ENCODE measurements at places on chromosomes 12 and 14.

DNA sequence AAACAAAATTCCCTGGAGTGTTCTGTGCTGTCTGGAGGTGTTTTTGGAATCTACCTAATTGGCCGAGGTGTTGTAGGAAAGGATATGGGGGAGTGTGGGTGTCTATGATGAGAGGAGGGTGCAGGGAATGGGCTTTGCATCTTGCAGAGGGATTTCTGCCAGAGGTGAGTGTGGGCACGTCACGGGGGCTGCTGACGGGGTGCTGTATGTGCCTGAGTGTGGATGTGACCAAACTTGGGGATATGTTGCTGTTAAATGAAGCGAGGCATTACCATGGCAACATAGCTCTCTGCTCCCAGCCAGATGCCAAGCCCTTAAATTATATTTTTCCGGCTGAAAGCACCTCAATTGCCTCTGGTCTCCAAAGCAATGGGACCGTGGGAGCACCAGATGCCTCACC, 44.3 kb upstream of the SPTLC2 start:
- H3K27ac ChIP-seq: no peak overlapping the region
- no peak for DNase-seq
- no peaks in the 10 kb centered on the region for H3K27me3 ChIP-seq
- H3K4me1 ChIP-seq: peaks cover 8% of the 10 kb centered on the region
- H3K4me3 ChIP-seq: no peak overlapping the region
- H3K36me3 ChIP-seq: no peaks in the 10 kb centered on the region

DNA sequence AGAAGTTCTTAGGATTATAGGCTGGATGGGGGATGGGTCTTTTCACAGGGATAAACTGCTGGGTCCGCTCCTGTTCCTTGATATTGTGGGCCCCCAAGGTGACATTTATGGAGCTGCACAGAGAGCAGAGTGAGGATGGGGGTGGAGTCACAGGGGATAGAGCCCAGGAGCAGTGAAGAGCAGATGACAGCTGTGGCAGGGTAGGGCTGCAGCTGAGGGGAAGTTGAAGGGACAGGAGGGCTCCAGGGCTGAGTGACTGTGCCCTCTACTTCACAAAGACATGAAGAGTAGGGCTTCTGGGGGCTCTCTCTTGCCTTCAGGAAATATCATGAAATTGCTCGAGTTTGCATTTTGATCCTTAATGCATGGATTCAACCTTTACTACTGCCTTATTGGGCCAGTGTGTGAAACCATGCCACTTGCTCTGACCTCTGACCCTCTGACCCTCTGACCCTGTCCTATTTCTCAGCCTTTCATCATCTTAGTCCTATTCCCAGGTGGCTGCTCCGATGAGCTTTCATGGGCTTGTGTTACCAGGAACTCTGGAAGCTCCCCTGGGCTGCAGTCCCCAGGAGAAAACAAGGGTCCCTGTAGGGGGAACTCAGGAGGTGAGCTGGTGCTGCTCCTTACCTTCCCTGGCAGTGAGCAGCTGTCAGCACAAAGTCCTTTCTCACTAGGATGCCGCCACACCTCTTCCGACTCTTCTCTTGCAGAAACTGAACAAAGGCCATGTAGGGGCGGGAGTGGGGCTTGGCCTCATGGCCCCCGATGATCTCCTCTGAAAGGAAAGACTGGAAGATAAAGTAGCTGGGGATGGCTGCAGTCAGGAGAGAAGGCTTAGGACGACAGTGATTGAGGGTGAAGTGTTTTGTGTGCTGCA, 1.6 kb downstream of the GZMH start:
- no peak overlapping the region for H3K27ac ChIP-seq
- no peak overlapping the region for H3K4me3 ChIP-seq
- no peaks in the 10 kb centered on the region for H3K27me3 ChIP-seq
- H3K4me1 ChIP-seq: no peaks in the 10 kb centered on the region
- no peaks in the 10 kb centered on the region for H3K36me3 ChIP-seq

GRCh38 chr12:53659571-53659981, 16.3 kb downstream of the ATP5MC2 start:
- no peak overlapping the region for H3K4me3 ChIP-seq
- H3K4me1 ChIP-seq: peaks cover 6% of the 10 kb centered on the region
- peaks cover 10% of the 10 kb centered on the region for H3K36me3 ChIP-seq
- H3K27me3 ChIP-seq: no peaks in the 10 kb centered on the region
- H3K27ac ChIP-seq: peak overlapping the region; percentile 65

- H3K36me3 ChIP-seq: no peaks in the 10 kb centered on the region
- H3K4me1 ChIP-seq: no peaks in the 10 kb centered on the region
- no peak for DNase-seq
- H3K27ac ChIP-seq: no peak overlapping the region
- no peaks in the 10 kb centered on the region for H3K27me3 ChIP-seq
- no peak overlapping the region for H3K4me3 ChIP-seq
Measured at GRCh38 chr12:5177731-5178130, 134.1 kb downstream of the KCNA5 start.

DNA sequence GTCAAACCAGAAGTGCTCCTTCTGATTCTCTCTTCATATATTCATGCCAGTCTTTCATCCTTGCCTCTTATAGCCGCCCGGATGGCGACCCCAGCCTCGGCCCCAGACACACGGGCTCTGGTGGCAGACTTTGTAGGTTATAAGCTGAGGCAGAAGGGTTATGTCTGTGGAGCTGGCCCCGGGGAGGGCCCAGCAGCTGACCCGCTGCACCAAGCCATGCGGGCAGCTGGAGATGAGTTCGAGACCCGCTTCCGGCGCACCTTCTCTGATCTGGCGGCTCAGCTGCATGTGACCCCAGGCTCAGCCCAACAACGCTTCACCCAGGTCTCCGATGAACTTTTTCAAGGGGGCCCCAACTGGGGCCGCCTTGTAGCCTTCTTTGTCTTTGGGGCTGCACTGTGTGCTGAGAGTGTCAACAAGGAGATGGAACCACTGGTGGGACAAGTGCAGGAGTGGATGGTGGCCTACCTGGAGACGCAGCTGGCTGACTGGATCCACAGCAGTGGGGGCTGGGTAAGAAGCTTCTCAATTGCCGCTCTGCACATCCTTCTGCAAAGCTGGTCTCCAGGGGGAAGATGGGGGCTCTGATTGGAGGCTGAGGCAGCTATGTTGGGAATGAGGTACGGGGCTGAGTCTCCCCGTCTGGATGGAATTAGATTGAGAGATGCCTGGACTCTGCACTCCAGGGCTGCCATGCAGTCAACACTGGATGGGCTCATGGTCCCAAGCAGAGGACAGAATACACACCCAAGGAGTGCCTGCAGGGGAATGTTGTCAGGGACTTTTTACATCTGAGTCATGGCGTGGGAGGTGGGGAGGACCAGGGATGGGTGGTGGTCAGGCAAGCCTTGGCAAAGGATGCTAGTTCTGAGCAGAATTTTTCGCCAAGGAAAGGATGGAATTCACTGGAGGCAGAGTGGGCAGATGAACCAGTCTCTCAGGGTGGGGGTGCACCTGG, 1.3 kb downstream of the BCL2L2 start:
- peak overlapping the region; percentile 65 for H3K27ac ChIP-seq
- DNase-seq: no peak
- H3K4me1 ChIP-seq: peaks cover 16% of the 10 kb centered on the region
- H3K27me3 ChIP-seq: no peaks in the 10 kb centered on the region

- H3K4me3 ChIP-seq: no peak overlapping the region
- peaks cover 60% of the 10 kb centered on the region for H3K36me3 ChIP-seq
- H3K27me3 ChIP-seq: no peaks in the 10 kb centered on the region
- DNase-seq: no peak
- no peaks in the 10 kb centered on the region for H3K4me1 ChIP-seq
Measured at GRCh38 chr12:109590566-109590965, 17.0 kb downstream of the MVK start.

DNA sequence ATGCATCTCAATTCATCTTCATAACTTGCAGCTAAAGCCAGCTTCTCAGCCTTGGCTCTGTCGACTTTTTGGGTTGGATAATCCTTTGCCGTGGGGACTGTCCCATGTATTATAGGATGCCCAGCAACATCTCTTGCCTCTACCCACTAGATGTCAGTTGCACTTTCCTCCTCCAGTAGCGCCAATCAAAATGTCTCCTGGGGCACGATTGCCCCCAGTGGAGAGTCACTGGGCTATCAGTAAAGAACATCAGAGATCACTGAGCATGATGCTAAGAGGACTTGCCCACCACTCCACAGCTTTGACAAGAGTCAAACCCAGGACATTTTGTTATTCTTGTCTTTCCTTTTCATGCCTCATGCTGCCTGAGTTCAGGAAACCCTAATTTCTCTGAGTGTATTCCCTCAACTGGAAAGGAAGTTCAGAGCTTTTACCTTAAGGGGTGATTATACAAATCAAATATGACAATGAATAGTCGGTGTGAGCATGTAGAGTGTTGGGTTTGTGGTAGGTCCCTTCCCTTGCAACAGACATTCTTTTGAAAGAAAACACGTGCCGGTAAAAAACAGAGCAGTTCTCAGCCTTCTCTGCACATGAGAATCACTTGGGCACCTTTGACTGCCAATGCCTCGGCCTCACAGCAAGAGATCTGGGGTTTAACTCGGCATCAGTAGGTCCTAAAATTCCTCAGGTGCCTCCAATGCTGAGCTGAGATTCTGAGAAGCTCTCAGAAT, 980.6 kb downstream of the VRK1 start:
- H3K4me1 ChIP-seq: no peaks in the 10 kb centered on the region
- no peak for DNase-seq
- no peak overlapping the region for H3K27ac ChIP-seq
- H3K36me3 ChIP-seq: no peaks in the 10 kb centered on the region

DNA sequence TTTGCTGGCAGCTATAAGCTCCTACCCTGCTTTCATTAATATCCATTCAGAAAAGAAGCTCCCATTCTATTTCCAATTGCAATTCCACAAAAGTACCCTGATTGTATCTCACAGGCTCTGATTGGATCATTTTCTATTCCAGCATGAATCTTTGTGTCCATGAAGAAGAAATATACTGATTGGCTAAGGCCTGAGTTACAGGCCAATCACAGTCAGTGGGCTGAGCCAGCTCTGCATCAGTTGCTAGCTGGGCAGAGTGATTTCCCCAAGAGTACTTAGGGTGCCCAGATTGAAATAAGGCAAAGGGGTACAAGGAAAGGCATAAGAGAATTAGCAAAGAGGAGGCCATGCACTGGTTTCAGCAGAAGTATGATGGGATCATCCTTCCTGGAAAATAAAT, 14.4 kb downstream of the ART4 start:
- DNase-seq: no peak
- no peaks in the 10 kb centered on the region for H3K4me1 ChIP-seq
- no peak overlapping the region for H3K4me3 ChIP-seq
- H3K36me3 ChIP-seq: no peaks in the 10 kb centered on the region

GRCh38 chr12:104049903-104050356, at the start of gene GLT8D2:
Gene GLT8D2 (minus strand): TSS chr12:104050187. CDS start chr12:104019648, 30,539 bp downstream.
- peaks cover 16% of the 10 kb centered on the region for H3K4me1 ChIP-seq
- peak within 1 kb of the TSS; percentile 43 for H3K27ac ChIP-seq
- no peaks in the 10 kb centered on the region for H3K27me3 ChIP-seq
- DNase-seq: no peak

DNA sequence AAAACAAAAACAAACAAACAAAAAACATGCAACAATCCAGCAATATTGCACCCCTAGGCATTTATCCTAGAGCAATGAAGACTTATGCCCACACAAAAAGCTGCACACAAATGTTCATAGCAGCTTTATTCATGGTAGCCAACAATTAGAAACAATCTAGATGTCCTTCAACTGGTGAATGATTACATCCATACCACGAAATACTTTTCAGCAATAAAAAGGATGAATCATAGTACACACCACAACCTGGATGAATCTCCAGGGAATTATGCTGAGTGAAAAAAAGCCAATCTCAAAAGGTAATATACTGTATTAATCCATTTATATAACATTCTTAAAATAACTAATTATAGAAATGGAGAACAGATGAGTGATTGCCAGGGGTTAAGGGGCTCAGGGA, 14.5 kb upstream of the GPR162 start:
- DNase-seq: no peak
- H3K4me3 ChIP-seq: no peak overlapping the region
- H3K27ac ChIP-seq: no peak overlapping the region
- H3K27me3 ChIP-seq: no peaks in the 10 kb centered on the region

DNA sequence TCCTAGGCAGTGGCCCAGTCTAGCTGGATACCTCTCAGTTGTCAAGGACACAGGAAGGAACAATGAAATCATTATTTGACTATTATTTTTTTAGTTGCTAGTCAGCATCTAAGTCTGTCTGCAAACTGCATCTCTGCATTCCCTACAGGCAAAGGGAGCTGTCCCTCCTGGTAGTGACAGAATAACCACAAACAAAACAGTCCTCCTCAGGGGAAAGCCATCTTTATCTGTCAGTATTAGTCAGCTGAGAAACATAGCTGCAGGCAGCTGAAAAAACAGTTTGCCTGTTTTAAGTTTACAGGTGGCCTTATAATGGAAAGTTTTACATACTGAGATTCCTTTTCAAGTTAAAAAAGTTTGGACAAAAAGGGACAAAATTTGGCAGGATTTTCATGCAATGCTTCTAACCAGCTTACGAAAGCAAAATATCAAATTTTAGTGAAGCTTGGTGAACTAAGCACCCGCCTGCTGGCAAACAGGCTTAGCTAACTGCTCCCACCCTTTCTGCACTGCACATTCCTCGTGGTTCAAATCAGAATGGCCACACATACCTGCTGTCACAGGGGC, 29.5 kb downstream of the SLC25A21 start:
- H3K27me3 ChIP-seq: peaks cover 3% of the 10 kb centered on the region
- H3K36me3 ChIP-seq: no peaks in the 10 kb centered on the region
- no peak overlapping the region for H3K27ac ChIP-seq
- no peak for DNase-seq
- no peak overlapping the region for H3K4me3 ChIP-seq

Measured in RWPE2 (cell line).